ENCODE measurements at places on chromosomes 5 and 9.

- DNase-seq: no peak
These were observed 59.8 kb downstream of the IRF1 start for GRCh38 chr5:132430746-132431145.

DNA sequence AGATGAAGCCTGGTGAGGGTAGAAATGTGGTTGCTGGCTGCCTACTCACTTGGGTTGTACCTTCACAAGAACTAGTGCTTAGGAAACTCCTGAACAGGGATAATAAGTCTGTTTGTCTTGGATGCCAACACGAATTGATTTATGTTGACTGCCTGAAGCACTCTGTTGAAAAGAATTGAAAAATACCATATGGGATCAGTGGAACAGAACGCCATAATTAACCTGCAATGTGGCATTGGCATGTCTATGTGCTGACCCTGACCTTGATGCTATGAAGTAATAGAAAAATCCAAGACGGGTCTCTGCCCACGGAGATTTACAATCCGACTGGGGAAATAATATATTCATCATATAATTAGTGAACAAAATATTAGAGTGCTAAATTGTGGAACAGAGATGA, 10.5 kb downstream of the LIX1 start:
- DNase-seq: no peak

GRCh38 chr9:108417726-108418125, 438.1 kb downstream of the ACTL7B start:
- no peak for DNase-seq

DNA sequence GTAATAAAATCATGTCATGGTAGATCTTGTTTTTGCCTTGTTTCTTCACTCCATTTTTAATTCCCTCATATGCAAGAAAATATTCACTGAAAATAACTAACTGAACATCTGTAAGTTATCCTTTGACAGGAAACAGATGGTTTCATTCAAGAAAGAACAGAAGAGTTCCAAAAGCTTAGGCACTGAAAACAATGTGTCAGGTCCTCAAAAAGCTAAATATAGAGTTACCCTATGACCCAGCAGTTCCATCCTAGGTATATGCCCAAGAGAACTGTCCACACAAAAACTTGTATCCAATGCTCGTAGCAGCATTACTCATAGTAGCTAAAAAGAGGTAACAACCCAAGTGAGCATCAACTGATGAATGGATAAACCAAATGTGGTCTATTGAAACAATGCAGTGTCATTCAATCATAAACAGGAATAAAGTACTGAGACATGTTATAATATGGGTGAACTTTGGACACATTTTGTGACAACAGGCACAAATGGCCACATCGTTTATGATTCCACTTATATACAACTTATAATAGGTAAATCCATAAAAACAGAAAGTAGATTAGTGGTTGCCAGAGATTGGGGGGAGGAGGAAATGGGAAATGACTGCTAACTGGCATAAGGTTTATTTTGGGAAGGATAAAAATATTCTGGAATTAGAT, 231.0 kb downstream of the FRMD3 start:
- no peak for DNase-seq

DNA sequence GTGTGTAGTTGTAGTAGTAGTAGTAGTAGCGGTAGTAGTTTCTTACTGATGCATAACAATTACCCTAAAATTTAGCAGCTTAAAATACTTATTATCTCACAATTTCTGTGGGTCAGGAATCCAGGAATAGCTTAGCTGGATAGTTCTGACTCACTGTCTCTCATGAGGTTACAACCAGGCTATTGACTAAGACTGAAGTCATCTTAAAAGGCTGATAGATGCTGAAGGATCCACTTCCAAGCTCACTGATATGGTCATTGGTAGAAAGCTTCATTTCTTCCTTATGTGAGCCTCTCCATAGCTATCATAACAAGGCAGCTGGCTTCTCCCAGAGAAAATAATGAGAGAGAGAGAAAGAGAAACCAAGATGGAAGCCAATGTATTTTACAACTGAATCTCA, 147.5 kb upstream of the FBXL17 start:
- DNase-seq: no peak

DNA sequence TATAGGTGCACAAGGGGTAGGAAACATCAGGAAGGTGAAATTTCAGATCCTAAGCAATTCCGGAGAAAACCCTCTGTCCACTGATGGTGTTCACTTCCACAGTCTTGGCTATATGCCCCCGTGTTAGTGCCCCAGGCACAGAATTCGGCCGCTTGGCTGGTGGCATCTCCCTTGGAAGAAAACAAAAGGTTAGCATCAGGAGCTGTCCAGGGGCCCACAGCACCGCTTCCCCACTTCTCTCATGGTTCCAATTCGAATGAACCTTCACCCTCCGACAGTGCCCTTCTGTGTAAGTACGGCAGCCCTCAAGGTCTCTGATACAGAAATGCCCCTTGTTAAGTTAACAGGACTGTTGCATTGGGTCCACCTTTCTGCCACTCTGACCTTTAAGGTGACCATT, 409.0 kb downstream of the GADD45G start:
- no peak for DNase-seq

DNA sequence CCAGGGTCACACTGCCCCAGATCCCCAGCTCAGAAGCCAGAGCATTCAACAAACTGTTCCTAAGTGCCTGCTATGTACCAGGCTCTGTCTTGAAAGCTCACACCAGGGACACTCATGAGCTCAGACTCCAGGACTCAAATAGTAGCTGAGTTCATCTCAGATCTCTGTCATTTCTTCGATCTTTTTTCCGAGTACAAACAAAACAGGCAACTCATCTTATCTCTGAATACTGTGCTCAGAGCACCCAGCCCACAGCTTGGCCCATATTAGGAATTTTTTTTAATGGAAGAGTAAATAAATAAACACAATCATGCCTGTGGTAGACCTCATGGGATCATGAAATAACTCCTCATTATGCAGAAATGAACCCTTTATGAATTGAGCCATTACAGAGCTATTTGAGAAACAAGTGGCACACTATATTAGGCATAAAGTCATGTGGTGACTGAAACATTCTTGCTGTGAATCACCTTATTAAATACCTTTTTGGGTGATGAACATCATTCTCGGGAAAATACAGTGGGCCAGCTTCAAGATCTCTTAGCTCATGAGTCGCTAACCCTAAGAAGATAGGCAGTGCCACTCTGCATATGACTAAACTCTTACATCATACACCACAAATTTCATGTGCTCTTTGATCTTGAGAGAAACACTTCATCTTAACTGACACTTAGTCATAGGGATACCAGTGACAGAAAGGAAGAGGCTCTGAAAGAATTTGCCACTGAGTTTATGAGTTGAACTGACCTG, 9.9 kb downstream of the SH3RF2 start:
- DNase-seq: no peak

DNA sequence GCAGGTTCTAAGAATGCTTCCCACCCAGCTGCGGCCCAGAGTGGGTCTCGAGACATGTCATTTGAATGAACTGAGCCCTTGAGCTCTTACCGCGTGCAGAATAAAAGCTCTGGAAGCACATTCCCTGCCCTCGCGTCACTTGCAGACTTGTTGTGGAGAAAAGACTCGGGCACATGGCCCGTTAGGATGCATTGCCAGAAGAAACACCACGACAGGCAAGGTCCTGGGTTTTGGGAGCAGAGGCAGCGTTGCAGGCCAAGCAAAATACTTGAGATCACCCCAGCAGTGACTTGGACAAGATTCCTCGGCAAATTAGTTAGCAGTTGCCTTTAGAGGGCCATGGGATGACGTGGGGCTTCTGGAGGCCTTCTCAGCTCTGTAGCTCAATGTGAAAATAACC, 170.8 kb upstream of the MSX2 start:
- DNase-seq: no peak

GRCh38 chr5:177966009-177966838, 29.8 kb downstream of the PROP1 start:
- no peak for DNase-seq

DNA sequence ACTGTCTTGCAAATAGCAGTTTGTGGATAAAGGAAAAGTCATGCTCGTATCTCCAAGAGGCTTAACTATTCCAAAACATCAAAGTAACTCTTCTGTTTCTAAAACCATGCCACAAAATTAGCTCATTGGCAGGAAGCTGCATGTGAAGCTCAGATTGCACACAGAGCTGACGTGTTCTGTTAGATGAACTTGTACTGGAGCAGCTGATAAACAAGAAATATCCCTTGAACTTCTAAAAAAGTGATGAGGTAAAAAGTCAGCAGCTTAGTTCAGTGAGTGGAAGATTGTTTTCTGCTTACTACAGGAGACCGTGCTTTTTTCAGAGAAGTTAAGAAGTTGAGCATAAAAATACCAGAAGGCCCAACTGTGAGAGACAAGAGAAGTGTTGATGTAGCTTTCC, 113.2 kb downstream of the SLC12A2 start:
- no peak for DNase-seq

DNA sequence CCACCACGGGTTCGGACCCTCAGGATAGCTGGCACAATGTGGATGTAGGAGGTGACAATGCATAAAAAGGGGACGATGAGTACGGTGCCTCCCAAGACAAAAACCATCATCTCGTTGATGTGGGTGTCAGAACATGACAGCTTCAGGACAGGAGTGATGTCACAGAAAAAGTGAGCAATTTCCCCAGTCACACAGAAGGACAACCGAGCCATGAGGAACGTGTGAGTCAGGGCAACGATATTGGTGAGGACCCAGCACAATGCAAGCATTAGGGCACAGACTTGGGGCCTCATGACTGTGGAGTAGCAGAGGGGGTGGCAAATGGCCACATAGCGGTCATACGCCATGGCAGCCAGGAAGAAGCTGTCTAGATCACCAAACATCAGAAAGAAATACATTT, 491 bp downstream of the OR1N1 start:
- DNase-seq: no peak

GRCh38 chr9:14383294-14383693, 69.4 kb upstream of the NFIB start:
- no peak for DNase-seq

DNA sequence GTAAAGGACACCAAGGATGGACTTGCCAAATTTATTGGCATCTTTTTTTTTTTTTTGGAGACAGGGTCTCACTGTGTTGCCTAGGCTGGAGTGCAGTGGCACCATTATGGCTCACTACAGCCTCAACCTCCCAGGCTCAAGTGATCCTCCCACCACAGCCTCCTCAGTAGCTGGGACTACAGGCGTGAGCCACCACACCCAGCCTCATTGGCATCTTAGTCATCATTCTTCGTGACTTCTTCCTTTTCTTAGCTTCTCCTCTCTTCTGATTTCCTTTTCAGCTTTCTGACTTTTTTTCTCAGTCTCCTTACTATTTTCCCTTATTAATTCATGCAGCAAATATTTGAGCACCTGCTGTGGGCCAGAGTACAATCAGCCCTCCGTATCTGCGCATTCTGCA, 6.1 kb downstream of the MAML1 start:
- no peak for DNase-seq

DNA sequence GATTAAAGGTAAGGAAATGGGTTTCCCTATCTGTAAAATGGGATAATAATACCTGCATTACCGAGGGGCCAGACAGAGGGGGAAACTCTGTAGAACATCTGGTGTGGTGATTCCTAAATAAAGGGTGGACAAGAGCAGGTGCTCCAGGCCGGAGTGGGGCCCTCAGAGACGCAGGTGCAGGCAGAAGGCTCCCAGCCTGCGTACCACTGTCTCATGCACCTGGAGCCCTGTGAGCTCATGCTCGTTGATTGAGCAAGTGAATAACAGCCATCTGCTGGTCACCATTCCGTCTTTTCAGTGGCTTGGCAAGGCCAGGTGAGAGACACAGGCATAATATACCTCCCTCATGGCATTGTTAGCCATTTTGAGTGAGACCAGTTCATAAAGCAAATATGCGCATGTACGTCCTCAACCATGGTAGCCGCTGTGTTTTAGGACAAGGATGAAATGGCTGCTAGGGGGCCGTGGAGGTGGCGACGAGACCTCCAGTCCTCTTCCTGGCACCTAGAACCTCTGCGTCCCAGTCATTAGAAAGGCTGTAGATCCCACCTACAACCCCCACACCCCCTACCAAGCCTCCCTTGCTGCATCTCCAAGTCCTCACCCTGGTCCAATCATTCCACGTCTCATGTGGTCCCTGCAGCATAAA, 198.0 kb upstream of the MVB12B start:
- DNase-seq: no peak
